ENCODE measurements at places on chromosomes 13 and 19.

GRCh38 chr13:53174545-53174944 lies 145.9 kb downstream of the OLFM4 start:
- no peak overlapping the region for H3K4me3 ChIP-seq
- no peaks in the 10 kb centered on the region for H3K4me1 ChIP-seq
- H3K27ac ChIP-seq = no peak overlapping the region
- no peaks in the 10 kb centered on the region for H3K27me3 ChIP-seq
- H3K36me3 ChIP-seq = no peaks in the 10 kb centered on the region

DNA sequence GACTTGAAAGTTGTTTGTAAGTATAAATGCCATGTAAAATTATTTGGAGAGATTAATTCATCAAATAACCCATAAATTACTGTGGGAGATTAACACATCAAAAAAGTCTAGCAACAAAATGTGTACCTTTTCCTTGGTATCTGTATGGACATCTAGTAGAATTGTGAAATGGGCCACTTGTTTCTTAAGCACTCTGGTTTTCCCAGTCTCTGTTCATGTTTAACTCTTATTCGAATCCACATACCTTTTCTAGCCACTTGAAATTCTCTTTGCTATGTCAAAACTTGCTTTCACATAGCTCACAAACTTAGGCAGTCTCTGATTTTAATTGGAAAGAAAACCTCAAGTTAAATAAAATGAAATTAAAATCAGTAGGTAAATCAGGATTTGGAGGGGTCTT lies 470.6 kb downstream of the LMO7 start:
- no peak for DNase-seq
- no peak overlapping the region for H3K27ac ChIP-seq
- H3K4me3 ChIP-seq = no peak overlapping the region
- H3K4me1 ChIP-seq = no peaks in the 10 kb centered on the region
- H3K27me3 ChIP-seq = no peaks in the 10 kb centered on the region

GRCh38 chr19:34155686-34156085 lies 16.6 kb upstream of the LSM14A start:
- H3K36me3 ChIP-seq = no peaks in the 10 kb centered on the region
- H3K4me3 ChIP-seq = no peak overlapping the region
- no peak for DNase-seq

- H3K4me1 ChIP-seq = no peaks in the 10 kb centered on the region
- H3K27me3 ChIP-seq = no peaks in the 10 kb centered on the region
- no peak overlapping the region for H3K27ac ChIP-seq
- H3K36me3 ChIP-seq = no peaks in the 10 kb centered on the region
These were observed 676.2 kb downstream of the GPC5 start for GRCh38 chr13:92074658-92075057.

DNA sequence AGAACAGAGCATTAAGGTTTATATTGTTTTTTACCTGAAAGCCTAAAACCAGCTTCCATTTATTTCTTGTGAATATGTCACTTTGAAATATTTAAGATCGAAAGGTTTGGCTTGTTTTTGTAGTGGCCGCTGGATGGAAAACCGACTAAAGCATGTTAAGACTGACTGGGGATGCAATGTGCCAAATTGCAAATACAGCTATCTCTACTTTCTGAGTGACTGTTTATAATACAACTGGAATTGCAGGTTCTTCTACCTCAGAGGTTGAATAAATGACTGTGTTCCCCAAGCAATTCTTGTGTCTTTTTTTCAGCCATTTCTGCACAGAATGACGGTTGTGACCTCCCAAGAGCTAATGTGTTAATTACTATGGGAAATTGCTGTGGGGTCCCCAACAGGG lies 50.0 kb upstream of the TMTC4 start:
- H3K4me3 ChIP-seq = no peak overlapping the region
- DNase-seq = no peak
- no peak overlapping the region for H3K27ac ChIP-seq
- no peaks in the 10 kb centered on the region for H3K4me1 ChIP-seq

- H3K27ac ChIP-seq = no peak within 1 kb of the TSS
- no peak for DNase-seq
- no peak within 1 kb of the TSS for H3K4me3 ChIP-seq
- no peaks in the 10 kb centered on the region for H3K27me3 ChIP-seq
These were observed at the start of gene F10 for GRCh38 chr13:113122550-113123225. Gene F10, plus strand, starts transcription at chr13:113122799. Its CDS starts 57 bp downstream, at chr13:113122856.

DNA sequence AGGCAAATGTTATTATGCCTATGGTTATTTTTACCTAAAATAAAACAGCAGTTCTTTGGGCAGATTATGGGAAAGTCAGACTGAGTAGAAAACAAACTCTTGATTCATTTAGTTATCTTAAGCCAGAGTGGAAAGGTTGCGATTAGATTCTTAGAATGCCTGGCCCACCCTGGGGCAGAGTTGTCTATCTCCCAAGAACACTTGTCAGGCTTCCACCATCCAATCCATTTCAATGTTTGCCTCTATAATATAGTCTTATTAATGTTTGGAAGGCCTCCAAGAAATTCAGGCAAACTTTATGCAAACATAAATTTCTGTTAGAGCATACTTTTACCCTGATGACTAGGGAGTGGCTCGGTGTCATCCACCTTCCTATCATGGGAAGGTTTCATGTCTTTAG lies 207.0 kb downstream of the SLITRK6 start:
- H3K27me3 ChIP-seq = no peaks in the 10 kb centered on the region
- H3K4me1 ChIP-seq = no peaks in the 10 kb centered on the region
- no peak overlapping the region for H3K27ac ChIP-seq
- no peak overlapping the region for H3K4me3 ChIP-seq

GRCh38 chr19:7657131-7657751 lies 11.6 kb upstream of the RETN start:
- DNase-seq = no peak
- H3K27ac ChIP-seq = no peak overlapping the region
- peaks cover 11% of the 10 kb centered on the region for H3K4me1 ChIP-seq
- no peaks in the 10 kb centered on the region for H3K36me3 ChIP-seq
- no peaks in the 10 kb centered on the region for H3K27me3 ChIP-seq
- no peak overlapping the region for H3K4me3 ChIP-seq

DNA sequence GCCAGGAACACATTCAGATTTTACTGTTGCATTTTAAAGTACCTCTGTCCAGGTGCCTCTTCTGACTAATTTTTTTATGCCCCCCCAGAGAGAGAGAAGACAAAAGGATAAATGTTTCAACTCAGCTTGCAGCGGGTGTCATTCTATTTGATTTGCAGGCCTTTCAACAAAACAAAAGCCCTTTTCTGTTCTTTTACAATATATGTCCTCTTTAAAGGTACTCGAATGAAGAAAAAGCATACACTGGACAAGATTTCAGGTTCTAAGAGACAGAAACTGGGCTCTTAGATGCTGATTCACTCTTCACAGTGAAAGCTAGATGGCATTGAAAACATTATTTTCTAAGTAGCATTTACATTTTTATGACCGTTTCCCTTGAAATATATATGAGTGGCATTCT lies 2.9 kb upstream of the FRY start:
- no peak for DNase-seq
- peaks cover 12% of the 10 kb centered on the region for H3K4me1 ChIP-seq
- H3K27me3 ChIP-seq = no peaks in the 10 kb centered on the region
- H3K4me3 ChIP-seq = no peak overlapping the region

DNA sequence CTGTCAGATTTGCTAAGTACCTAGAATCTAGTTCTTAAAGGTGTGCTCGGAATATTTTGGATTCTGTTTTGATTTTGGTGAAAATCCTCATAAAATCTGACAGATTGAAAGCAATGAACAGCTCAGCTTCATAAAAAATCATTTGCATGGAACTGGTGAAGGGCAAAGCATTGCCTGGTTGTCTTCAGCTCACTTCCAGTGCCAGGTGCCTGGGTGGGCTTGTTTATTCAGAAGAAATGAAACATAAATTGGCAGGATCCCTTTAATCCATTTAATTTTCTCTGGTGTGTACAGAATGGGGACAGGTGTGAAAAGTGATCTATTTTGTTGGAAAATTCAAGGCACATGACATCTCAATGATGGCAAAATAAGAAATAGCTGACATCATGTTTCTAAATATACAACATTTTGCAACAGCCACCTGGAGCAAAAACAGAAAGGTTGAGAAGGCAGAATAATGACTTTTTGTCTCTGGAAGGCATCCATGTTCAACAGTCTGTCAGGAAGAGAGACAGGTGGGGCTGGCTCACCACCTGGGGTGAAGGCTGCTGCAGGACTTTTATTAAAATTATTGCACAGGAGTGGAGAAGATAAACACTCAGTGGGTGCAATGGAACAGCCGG lies 52.2 kb downstream of the RFC3 start:
- no peak overlapping the region for H3K4me3 ChIP-seq
- no peak overlapping the region for H3K27ac ChIP-seq
- no peaks in the 10 kb centered on the region for H3K27me3 ChIP-seq
- no peaks in the 10 kb centered on the region for H3K4me1 ChIP-seq
- H3K36me3 ChIP-seq = no peaks in the 10 kb centered on the region

DNA sequence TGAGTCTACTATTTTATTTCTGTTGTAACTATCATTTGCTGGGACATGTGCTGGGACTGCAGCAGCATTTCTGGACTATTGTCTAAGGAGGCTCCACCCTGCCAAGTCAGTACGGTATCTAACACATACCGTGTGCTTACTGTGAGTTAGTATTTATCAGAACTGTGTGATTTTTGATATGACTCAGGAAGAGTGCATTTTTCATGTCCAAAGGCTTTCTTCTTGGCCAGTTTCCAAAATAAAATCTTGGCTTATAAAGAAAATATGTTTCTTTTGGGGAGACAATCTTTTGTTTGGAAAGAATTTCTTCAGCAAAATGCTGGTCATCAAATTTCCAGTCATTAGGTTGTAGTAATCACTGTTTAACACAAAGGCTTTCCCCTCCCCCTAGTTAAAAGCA lies 11.6 kb downstream of the PARP4 start:
- H3K27ac ChIP-seq = peak overlapping the region; percentile 52
- peaks cover 14% of the 10 kb centered on the region for H3K36me3 ChIP-seq
- peak; percentile 80 for DNase-seq
- no peaks in the 10 kb centered on the region for H3K27me3 ChIP-seq
- H3K4me1 ChIP-seq = peaks cover 27% of the 10 kb centered on the region

DNA sequence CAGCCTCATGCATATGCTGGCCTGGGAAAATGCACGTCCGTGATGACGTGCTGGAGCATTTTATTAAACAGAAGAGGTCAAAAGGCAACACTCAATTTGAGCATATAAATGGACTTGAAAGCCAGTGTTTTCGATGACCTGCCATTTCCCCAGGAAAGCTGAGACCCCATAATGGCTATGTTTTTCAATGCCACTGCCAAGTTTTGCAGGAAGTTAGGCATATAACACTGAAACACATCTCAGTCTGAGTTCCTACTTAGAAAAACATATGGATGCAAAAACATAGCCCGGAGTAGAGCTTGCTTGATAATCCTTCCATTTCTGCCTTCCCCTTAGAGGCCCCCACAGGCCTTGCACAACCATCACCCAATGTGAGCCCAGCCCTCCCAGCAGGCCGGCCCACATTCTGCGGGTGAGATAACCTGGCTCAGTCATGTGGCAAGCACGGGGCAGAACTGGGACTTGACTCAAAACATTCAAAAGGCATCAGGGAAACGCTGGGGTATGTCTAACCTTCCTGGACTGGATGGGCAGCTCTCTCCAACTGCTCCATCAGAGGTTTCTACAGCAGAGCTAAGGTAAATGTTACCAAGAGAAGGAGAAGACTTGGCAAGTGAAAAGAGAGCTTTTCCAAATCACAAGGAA lies 24.9 kb downstream of the EPS15L1 start:
- H3K36me3 ChIP-seq = no peaks in the 10 kb centered on the region
- no peaks in the 10 kb centered on the region for H3K27me3 ChIP-seq
- H3K27ac ChIP-seq = peak overlapping the region; percentile 81
- H3K4me1 ChIP-seq = peaks cover 41% of the 10 kb centered on the region
- DNase-seq = peak; percentile 99

- no peaks in the 10 kb centered on the region for H3K27me3 ChIP-seq
- no peaks in the 10 kb centered on the region for H3K36me3 ChIP-seq
- DNase-seq = no peak
- H3K4me3 ChIP-seq = no peak overlapping the region
These were observed 263.9 kb downstream of the MZT1 start for GRCh38 chr13:72463561-72463960.

DNA sequence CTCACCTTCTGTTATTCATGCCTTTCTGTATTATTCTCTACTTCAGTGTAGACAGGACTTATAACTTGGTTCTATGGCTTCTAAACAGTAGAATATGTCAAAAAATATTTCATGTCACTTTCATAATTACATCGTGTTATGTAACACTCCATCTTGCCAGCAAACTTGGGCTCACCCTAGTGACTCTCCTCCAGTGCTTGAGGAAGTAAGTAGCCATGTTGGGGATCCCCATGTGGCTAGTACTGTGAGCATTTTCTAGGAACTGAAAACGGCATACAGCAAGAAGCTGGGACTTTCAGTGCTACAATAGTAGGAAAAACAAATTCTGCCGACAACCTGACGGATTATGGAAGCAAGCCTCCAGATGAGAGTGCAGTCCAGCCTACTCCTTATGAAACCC lies 495.6 kb downstream of the SLITRK6 start:
- H3K27me3 ChIP-seq = no peaks in the 10 kb centered on the region
- no peak overlapping the region for H3K4me3 ChIP-seq
- no peaks in the 10 kb centered on the region for H3K4me1 ChIP-seq
- no peaks in the 10 kb centered on the region for H3K36me3 ChIP-seq

GRCh38 chr13:104310861-104311260 lies 1244.6 kb upstream of the SLC10A2 start:
- no peak overlapping the region for H3K4me3 ChIP-seq
- no peaks in the 10 kb centered on the region for H3K36me3 ChIP-seq
- no peak for DNase-seq
- no peak overlapping the region for H3K27ac ChIP-seq
- no peaks in the 10 kb centered on the region for H3K27me3 ChIP-seq

GRCh38 chr19:19661141-19661674 lies 2.3 kb downstream of the ATP13A1 start:
- no peaks in the 10 kb centered on the region for H3K27me3 ChIP-seq
- no peak overlapping the region for H3K4me3 ChIP-seq
- H3K4me1 ChIP-seq = peaks cover 3% of the 10 kb centered on the region
- DNase-seq = no peak
- H3K27ac ChIP-seq = no peak overlapping the region
- peaks cover 26% of the 10 kb centered on the region for H3K36me3 ChIP-seq

- H3K4me1 ChIP-seq = no peaks in the 10 kb centered on the region
- H3K36me3 ChIP-seq = no peaks in the 10 kb centered on the region
- peak; percentile 17 for DNase-seq
- no peak overlapping the region for H3K27ac ChIP-seq
- no peak overlapping the region for H3K4me3 ChIP-seq
- no peaks in the 10 kb centered on the region for H3K27me3 ChIP-seq
These were observed 2.8 kb upstream of the CEACAM5 start for GRCh38 chr19:41705393-41706174.

- H3K4me3 ChIP-seq = no peak overlapping the region
- no peaks in the 10 kb centered on the region for H3K27me3 ChIP-seq
- no peak overlapping the region for H3K27ac ChIP-seq
- no peak for DNase-seq
- no peaks in the 10 kb centered on the region for H3K36me3 ChIP-seq
- no peaks in the 10 kb centered on the region for H3K4me1 ChIP-seq
These were observed 120.1 kb upstream of the GPR12 start for GRCh38 chr13:26880735-26881134.

Data from endothelial cell of umbilical vein (primary cell).